ENCODE measurements at places on chromosomes 5 and 9.
A peak's percentile ranks its signal among the peaks of the same experiment; 100 is the strongest.

DNA sequence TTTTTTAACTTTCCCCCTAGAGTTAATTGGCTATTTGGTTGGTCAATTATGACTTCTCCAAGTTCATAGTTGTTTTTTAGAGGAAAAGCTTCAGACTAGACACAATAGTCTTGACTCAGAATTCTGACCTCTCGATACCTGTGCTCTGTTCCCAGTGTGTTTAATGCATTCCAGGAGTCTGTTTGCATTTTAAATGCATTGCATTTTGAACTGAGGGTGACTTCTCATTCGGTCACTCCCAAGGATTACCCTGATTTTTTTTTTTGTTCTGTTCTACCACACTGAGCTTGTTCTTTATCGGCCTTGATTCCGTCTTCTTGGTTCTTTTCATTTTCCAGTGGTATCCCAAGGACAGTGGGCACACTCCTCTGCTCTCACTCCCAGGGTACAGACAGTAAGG, 16.3 kb downstream of the ARHGEF28 start:
- no peak for DNase-seq

DNA sequence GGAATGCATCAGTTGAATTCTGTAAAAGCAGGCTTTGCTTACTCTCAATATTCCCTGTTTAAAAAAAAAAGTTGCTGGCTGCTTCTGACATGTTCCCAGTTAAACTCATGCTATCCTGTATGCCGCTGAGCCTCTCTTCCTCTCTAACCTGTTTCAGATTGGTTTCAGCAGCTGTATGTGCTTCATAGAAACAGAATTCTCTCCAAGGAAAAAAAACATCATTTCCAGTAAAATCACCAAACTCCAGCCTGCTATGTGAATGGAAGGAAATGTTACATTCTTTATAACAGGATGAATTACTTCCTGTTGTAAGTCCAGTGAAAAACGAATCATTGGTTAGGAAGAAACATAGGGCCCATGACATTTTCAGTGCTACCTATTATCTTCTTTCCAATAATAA, 25.7 kb upstream of the KCNV2 start:
- DNase-seq = no peak

- no peak for DNase-seq
These were observed 39.0 kb downstream of the SEMA4D start for GRCh38 chr9:89458768-89459496.

GRCh38 chr9:14941501-14942405, 31.5 kb upstream of the FREM1 start:
- peak; percentile 30 for DNase-seq

GRCh38 chr9:5186416-5187169, 1.2 kb upstream of the INSL6 start:
- DNase-seq = peak; percentile 40

GRCh38 chr5:174316326-174316725, 270.8 kb downstream of the NSG2 start:
- no peak for DNase-seq

DNA sequence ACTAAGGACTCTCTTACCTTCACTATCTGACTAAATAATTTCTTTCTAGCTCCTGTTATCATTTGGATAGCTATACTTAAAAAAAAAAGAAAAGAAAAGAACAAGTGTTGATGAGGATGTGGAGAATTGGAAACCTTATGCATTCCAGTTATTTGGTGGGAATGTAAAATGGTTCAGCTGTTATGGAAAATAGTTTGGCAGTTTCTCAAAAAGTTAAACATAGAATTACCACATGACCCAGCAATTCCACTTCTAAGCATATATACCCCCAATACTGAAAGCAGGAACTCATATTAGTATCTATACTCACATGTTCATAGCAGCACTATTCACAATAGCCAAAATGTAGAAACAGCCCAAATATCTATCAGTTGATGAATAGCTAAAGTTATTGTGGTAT, 61.1 kb downstream of the GNA14 start:
- DNase-seq = no peak

DNA sequence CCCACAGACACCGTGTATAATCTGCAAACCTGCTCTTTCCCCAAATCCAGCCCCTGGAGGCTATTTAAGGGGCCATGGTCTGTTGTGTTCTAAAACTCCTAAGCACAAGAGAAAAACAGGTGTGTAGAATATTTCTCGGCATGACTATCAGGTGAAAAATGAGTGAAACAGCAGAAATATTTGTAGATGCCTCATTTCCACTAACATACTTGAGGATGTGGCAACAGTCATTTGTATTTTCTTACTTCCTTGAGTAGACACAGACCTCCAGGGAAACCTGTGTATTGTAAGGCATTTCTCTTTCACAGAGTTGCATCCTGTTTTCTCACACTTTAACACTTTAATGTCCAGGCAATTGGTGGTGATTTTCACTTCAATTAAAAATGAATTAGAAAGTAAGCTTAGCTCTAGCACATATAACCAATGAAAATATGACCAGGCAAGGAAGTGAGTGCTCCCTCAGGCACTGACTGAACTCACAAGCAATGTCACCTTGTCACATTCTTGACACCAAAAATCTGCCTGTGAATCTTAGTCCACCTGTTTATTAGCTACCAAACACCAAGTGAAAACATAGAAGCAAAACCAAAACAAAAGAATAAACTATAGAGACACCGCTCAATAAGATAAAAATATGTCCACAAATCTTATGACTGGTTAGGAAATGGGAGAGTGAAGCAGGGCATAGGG, 64.4 kb downstream of the DIRAS2 start:
- DNase-seq = no peak

GRCh38 chr5:86797677-86798076, 179.9 kb downstream of the COX7C start:
- DNase-seq = no peak

- no peak for DNase-seq
These were observed 115.1 kb downstream of the PALM2AKAP2 start for GRCh38 chr9:109894921-109895758.

DNA sequence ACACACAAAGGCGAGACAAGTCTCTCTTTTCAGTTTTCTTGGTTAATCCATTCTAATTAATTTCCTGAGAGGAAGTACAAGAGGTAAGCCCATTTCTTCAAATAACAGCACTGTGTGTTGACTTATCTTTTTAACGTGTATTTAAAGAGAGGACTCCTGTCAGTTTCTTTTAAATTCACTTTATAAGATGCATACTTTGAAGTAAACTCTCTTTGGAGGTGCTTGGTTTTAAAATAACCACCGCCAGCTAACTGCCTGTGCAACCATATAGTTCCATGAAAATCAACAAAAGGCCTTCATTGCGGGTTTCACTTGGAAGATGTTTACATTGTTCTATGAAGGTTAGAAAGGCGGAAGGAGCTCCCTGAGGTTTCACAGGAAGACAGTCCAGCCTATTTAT, 13.1 kb upstream of the SERINC5 start:
- DNase-seq = no peak

DNA sequence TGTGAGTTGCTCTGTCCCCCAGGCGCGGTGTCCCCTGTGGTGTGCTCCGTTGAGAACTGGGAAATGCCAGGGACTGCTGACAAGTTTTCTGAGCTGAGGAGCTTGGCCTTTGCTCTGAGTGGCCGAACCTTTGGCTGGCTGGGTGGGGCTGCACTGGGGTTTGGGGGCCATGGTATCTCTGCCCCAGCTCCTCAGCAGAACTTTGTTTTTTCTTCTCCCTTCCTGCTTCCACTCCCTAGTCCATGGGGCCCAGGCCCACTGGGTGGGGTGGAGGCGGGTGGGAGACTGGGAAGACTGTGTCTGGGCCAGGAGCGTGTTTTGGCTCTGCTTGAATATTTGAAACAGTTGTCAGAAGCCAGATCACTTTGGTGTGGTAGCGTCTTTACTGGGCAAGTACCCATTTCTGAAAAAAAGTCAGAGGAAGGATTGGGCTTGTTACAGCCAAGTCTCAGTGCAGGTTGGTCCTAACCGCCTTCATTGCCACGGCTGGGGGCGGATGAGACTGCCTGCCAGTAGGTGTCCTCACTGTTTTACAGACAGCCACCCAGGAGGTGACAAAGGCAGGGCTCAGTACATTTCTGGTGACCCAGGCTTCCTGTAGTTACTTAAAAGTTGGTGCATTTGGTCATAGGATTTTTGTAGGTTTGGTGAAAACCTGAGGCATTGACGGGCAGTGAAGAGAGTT, 92.7 kb downstream of the DAB2IP start:
- DNase-seq = no peak

DNA sequence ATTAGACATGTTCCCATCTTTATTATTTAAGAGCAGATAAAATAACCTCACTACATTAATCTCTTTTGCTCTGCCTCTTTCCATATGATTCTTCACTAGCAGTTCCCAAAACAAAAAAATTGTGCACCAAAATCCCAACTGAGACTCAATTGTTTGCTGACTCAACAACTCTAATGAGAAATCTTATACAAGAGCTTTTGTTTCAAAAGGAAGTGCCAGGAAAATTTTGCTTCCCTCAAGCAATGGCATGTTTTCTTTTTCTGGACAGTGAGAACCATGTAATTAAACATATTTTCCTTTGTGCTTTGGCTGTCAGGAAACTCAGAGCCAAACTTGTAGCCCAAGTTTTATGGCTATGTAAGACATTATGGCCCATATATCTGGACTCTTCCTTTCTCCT, 62.0 kb downstream of the TMC1 start:
- no peak for DNase-seq

GRCh38 chr9:77764894-77765780, 117.0 kb upstream of the GNA14 start:
- DNase-seq = peak; percentile 8

- no peak for DNase-seq
These were observed 27.3 kb downstream of the GIN1 start for GRCh38 chr5:103092676-103093075.

- no peak for DNase-seq
These were observed 1.1 kb upstream of the EPB41L4A start for GRCh38 chr5:112419986-112420864.

DNA sequence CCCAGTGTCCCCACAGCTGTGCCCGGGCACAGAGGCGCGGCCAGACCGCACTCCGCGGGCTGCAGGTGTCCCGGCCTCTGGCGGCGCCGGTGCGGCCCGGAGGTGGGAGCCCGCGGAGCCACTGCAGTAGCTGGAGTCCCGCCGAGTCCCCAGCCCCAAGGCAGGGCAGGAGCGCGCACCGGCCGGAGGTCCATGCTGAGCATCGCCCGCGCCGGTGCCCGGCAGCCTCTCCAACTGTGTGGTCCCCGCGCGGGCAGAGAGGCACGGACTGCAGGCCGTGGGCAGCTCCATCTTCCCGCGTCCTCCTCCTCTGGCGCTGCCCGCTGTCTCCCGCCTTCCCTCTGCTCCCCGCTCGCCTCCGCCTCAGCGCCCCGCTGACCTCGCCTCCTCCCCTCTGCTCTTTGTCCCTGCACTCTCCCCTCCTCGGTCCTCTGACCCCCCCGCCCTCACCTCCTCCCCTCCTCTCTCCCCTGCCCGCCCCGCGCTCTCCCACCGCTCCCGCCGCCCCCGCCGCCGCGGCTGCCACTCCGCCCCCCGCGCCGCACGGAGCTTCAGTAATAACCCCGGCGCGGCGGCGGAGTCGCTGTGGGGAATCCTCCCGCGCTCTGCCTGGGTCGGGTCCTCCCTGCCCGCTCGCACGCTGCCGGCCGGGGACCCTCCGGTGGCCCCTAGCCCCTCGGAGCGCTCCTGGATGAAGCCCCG, at the start of gene ADAMTS16:
Gene ADAMTS16 (plus strand): TSS at position 554 of the 702 bp plus-strand sequence. CDS start 138 bp downstream, at position 692.
- no peak for DNase-seq

GRCh38 chr5:58462154-58462553, 2.3 kb upstream of the PLK2 start:
- DNase-seq = no peak

GRCh38 chr9:111621895-111622480, 9.1 kb upstream of the DNAJC25 start:
- DNase-seq = no peak

GRCh38 chr5:96714951-96715451, 52.8 kb downstream of the CAST start:
- DNase-seq = no peak

DNA sequence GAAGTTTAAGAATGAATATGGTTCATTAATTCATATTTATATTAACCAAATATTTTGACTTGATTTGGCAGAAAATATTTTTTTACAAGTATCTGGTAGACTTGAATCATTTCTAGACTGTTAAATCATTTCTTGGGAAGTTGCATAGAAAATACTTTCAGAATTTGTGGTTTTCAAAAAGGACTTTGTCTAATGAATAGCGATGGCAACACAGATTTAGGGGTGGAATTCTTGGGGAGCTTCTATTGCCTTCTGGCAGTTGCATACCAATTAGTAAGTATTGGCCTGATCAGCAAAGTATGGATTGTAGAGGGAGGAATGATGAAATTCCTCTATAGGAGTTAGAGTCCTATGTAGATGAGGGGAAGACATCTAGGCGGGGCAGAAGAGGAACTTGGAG, 68.6 kb upstream of the CKMT2 start:
- DNase-seq = no peak

- no peak for DNase-seq
These were observed 7.1 kb downstream of the NEK6 start for GRCh38 chr9:124264823-124265233.

- DNase-seq = no peak
These were observed 65.3 kb upstream of the PPARGC1B start for GRCh38 chr5:149664666-149665415.

DNA sequence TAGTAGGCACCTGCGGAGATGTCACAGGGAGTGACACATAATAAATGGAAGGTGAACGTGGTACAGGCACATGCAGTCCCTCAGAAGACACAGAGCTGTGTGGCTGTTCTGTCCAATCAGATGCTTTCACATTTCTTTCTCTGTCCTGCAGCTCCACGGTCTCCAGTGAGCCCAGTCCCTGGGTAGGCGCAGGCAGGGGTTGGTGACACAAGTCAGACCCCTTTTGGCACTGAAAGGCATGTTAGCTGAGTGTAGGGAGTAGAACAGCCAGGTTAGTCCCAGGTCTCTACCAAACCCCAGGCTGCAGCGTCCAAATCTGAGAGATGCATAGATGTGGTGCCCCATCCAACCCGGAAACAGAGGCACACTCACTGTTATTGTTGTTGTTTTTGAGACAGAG, 2.8 kb downstream of the SLC31A2 start:
- no peak for DNase-seq

DNA sequence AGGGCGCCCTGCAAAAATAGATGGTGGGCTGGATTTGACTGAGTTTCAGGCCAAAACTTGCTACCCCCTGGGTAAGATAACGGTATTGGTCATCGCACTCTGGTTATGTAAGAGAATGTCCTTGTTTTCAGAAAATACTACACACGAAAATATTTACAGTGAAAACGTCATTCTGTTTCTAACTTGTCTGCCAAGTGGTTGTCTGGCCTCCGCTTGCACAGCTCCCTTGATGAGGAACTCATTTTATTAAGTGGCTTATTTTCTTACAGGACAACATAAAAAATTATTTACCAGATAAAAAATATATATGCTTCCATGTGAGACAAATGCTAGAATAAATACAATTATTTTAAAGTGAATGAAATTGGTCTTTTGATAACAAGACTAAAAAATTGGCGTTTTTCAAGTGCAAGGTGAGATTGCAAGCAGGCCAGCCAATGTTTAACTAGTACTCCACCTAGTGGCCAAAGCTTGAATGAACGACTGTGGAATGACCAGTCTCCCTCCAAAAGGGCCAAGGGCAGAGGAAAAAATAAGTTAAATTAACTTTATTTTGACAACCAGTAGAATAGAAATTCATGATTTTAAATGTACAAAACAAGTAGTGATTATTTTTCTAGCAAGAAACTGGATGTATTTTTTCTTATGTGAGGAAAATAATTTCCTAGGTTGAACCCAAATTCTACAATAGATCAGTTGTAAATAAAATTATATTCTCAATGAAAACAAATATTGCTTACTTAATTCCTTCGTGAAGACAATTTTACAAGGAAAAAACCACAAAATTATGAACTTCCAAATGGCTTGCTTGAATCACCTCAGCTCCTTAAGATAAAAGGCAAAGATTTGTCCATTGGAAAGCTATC, 93.2 kb downstream of the ZFAND5 start:
- peak; percentile 38 for DNase-seq

All from NCI-H2171 (cell line).